CD4-positive, alpha-beta T cell treated with Interleukin-6 for 4 hours (primary cell): ENCODE measurements at places on chromosomes 11 and 22.

- DNase-seq = no peak
These were observed 155.8 kb upstream of the MTMR2 start for GRCh38 chr11:96079691-96080090.

DNA sequence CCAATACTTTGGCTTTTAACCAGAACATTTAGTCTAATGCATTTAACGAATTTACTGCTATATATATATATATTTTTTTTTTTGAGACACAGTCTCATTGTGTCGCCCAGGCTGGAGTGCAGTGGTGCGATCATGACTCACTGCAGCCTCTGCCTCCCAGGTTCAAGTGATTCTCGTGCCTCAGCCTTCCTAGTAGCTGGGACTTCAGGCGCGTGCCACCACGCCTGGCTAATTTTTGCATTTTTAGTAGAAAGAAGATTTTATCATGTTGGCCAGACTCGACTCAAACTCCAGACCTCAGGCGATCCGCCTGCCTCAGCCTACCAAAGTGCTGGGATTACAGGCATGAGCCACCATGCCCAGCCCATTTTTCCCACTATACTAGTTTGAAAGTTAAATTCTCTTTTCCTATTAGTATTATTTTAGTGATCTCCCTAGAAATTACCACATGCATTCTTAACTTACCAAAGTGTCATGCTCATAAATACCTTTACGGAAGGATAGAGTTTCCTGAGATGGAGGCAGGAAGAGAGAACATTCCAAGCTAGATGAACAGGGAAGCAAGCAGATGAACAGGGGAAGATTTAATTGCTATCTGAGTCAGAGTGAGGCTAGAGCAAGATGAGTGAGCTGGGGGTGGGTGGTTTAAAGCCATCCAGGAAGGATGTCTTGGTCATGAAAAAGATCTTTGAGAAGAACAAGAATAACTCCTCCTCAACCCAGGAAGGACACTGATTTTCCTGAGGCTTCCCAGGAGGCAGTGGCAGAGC lies 4.4 kb upstream of the PGAP2 start:
- no peak for DNase-seq

- no peak for DNase-seq
These were observed 4.0 kb downstream of the LRP4 start for GRCh38 chr11:46914363-46914762.

DNA sequence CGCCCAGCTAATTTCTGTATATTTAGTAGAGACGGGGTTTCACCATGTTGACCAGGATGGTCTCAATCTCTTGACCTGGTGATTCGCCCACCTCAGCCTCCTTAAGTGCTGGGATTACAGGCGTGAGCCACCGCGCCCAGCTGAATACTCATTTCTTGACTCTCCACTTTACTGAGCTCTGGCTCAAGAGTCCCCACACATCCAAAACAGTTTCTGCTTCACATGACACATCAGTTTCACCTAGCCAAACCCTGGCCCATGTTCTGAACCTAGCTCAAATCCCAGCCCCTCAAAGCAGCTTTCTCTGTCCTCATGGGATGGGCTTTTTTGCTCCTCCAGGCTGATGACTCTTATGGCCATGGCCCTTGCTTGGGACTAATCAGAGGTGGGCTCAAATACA lies 9.8 kb downstream of the HYOU1 start:
- no peak for DNase-seq

DNA sequence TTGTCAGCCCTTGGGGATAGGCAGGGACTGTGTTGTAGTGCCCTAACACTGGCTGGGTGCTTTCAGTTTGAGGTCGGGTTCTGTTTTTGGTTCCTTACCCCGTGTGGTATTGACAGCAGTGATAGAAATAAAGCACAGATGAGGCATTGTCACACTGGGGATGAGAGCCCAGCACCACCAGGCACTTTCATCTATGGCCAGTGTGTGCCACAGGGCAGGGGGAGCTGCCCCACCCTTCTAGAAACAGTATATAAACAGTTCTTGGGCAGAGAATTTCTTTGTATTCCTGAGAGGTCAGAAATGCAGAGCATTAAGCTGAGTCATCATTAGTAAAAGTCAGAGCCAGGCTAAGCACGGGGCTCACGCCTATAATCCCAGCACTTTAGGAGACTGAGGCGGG lies 23.1 kb upstream of the CDC42EP2 start:
- DNase-seq = no peak

GRCh38 chr22:25147642-25147928 lies 52.1 kb upstream of the CRYBB3 start:
- no peak for DNase-seq

GRCh38 chr22:19892257-19892879 lies 37.7 kb upstream of the GNB1L start:
- peak; percentile 83 for DNase-seq

- DNase-seq = no peak
These were observed 43.2 kb downstream of the NRXN2 start for GRCh38 chr11:64679846-64680245.

GRCh38 chr11:95367726-95368125 lies 136.7 kb upstream of the SESN3 start:
- DNase-seq = no peak
